ENCODE measurements at places on chromosomes 16 and 17.

- H3K27me3 ChIP-seq: no peaks in the 10 kb centered on the region
- H3K4me1 ChIP-seq: peaks cover 9% of the 10 kb centered on the region
- DNase-seq: no peak
Measured at GRCh38 chr16:87851141-87851587, 18.1 kb downstream of the SLC7A5 start.

- no peaks in the 10 kb centered on the region for H3K36me3 ChIP-seq
- H3K4me1 ChIP-seq: no peaks in the 10 kb centered on the region
- no peak overlapping the region for H3K4me3 ChIP-seq
- no peaks in the 10 kb centered on the region for H3K27me3 ChIP-seq
Measured at GRCh38 chr17:17403899-17404576, 72.8 kb upstream of the MED9 start.

- H3K36me3 ChIP-seq: no peaks in the 10 kb centered on the region
- no peaks in the 10 kb centered on the region for H3K4me1 ChIP-seq
- no peak for DNase-seq
- no peaks in the 10 kb centered on the region for H3K27me3 ChIP-seq
- H3K4me3 ChIP-seq: no peak overlapping the region
Measured at GRCh38 chr16:57592591-57593003, 35.8 kb upstream of the ADGRG1 start.

GRCh38 chr16:70659546-70659945 is 13.2 kb downstream of the IL34 start:
- DNase-seq: peak; percentile 61
- no peaks in the 10 kb centered on the region for H3K27me3 ChIP-seq
- H3K4me1 ChIP-seq: no peaks in the 10 kb centered on the region
- peaks cover 23% of the 10 kb centered on the region for H3K36me3 ChIP-seq

DNA sequence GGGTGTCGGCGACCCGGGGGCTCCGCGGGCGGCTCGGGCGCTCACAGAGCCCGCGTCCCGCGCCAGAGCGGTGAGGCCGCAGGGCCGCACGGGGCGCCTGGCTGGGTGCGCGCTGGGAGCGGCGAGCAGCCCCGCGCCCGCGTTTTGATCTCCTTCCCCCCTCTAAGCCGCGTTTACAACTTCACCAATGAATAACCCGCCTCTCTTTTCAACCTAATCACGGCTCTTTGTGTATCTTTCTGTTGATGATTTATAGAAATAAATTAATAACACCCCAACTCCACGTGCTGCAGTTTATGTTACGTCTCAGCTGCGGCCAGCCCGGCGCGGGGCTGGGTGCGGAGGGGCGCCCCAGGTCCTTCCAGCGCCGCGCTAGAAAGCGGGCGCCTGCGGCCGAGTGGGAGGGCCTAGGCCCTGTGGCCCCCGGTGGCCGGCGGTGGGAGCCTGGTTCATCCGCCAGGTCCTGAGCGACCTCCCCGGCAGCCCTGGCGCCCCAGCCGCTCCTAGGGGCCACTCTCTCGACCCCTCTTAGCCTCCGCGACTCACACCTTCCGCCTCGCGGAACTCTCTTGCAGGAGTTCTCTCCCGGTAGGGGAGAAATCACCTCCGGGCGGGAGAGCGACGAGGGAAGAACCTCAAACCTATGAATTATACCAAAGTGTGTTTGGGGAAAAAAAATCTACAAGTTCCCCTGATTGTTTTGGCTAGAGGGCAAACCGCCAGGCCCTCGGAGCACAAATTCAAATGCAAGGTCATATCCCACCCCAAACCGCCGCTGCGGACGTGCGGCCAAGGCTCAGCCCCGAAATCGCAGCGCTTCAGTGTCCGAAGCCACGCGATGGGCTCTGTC is 1.9 kb downstream of the HNF1B start:
- H3K27me3 ChIP-seq: peaks cover 35% of the 10 kb centered on the region
- H3K4me3 ChIP-seq: peak overlapping the region; percentile 37
- DNase-seq: no peak
- H3K36me3 ChIP-seq: no peaks in the 10 kb centered on the region
- H3K27ac ChIP-seq: no peak overlapping the region

DNA sequence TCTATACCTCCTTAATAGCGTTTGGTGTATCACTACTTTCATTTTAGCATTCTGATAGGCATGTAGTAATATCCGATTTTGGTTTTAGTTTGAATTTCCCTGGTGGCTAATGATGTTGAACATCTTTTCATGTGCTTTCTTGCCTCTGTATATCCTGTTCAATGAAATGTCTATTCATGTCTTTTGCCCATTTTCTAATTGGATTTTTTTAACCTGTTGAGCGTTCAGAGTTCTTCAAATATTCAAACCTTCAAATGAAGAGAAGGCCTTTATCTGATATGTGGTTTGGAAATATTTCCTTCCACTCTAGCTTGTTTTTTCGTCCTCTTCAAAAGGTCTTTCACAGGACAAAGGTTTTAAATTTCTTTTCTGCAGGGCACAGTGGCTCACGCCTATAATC is 2.4 kb upstream of the NME1 start:
- H3K4me1 ChIP-seq: no peaks in the 10 kb centered on the region
- no peaks in the 10 kb centered on the region for H3K27me3 ChIP-seq
- H3K4me3 ChIP-seq: no peak overlapping the region
- DNase-seq: no peak
- H3K36me3 ChIP-seq: no peaks in the 10 kb centered on the region

- no peak overlapping the region for H3K27ac ChIP-seq
- no peaks in the 10 kb centered on the region for H3K36me3 ChIP-seq
- no peaks in the 10 kb centered on the region for H3K27me3 ChIP-seq
- H3K4me3 ChIP-seq: no peak overlapping the region
- no peaks in the 10 kb centered on the region for H3K4me1 ChIP-seq
- no peak for DNase-seq
Measured at GRCh38 chr17:7029659-7030058, 6.2 kb upstream of the SLC16A13 start.

- H3K27ac ChIP-seq: no peak overlapping the region
- DNase-seq: peak; percentile 74
- no peaks in the 10 kb centered on the region for H3K27me3 ChIP-seq
- no peaks in the 10 kb centered on the region for H3K36me3 ChIP-seq
- H3K4me1 ChIP-seq: no peaks in the 10 kb centered on the region
Measured at GRCh38 chr16:81831722-81832126, 52.6 kb downstream of the PLCG2 start.

DNA sequence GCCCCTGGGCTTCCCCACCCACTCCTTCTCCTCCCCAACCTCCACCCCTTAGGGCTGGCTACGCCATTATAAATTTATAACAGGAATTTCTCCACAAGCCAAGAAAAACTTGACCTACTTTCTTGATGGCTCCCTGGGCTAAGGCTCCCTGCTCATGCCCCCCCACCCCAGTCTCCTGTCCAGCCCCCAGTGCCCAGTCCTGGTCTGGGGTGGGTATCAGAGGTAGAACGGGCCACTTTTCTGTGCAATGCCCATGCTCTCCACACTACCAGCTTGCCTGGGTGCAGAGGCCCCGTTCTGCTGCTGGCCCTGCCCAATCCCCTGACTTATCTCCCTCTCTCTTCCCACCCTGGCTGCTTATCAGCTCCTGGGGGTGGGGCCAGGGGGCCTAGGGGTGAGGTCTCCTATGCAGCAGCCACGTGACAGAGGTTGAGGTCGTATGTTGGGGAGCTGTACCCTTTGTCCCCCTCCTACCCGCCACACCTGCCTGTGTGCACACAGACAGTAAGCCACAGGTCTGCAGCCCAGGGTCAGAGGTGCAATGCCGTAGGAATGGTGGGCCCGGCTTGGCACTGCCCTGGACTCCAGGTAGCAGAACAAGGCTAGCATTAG is 10.1 kb downstream of the THRA start:
- DNase-seq: no peak
- H3K4me3 ChIP-seq: peak overlapping the region; percentile 37
- H3K36me3 ChIP-seq: peaks cover 16% of the 10 kb centered on the region

GRCh38 chr17:46023783-46024388 is 24.8 kb downstream of the STH start:
- H3K36me3 ChIP-seq: no peaks in the 10 kb centered on the region
- H3K4me3 ChIP-seq: no peak overlapping the region
- H3K4me1 ChIP-seq: no peaks in the 10 kb centered on the region
- H3K27me3 ChIP-seq: no peaks in the 10 kb centered on the region

DNA sequence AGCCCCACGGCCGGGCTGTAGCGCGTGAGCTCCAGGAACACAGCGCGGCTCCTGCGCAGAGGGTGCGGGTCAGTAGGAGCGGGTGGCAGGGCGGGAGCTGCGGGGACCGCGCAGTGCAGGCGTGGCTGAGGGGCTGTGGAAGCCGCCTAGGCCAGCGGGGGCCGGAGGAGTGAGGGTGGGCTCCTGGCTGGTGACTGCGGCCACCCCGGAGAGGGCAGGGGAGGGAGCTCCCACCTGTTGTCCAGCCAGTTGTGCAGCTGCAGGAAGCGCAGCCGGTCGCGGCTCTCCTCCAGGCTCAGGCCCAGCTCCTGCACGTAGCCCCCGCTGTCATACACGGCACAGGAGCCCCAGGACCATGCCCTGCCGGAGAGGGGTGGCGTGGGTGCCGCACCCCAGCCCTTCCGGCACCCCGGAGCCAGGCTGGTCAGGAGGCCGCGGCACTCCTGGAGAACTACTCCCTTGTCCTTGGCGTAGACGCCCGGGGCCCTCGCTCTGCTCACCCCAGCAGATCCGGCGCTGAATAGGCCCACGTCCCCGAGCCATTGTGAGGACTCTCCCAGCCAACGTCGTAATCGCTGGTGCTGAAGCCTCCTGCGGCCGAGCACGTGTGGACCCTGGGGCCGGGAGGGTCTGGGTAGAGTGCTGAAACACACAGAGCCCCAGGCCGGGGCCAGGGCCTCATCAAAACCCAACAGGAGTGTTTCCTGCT is 43.9 kb downstream of the TSC2 start:
- no peak overlapping the region for H3K4me3 ChIP-seq
- DNase-seq: no peak
- H3K4me1 ChIP-seq: no peaks in the 10 kb centered on the region
- no peak overlapping the region for H3K27ac ChIP-seq
- H3K27me3 ChIP-seq: no peaks in the 10 kb centered on the region
- H3K36me3 ChIP-seq: peaks cover 94% of the 10 kb centered on the region

DNA sequence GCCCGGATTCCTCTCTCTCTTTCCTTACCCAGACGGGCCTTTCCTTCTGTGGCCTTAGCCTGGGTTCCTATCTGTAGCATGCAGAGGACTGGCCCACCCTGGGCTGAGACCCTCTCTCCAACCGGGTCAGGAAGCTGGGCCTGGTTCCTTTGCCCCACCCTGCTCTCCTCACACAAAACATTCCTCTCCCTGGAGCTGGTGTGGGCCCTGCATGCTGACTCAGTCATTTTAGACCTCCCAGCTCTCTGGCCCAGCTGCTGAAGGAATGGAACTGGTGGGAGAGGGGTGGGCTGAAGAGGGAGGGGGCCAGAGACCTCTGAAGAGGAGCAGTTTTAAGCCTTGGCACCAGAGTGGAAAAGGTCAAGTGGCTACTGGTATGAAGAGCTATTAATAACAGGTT is 957 bp downstream of the MYL4 start:
- no peak overlapping the region for H3K4me3 ChIP-seq
- H3K4me1 ChIP-seq: no peaks in the 10 kb centered on the region
- H3K27me3 ChIP-seq: no peaks in the 10 kb centered on the region
- no peak overlapping the region for H3K27ac ChIP-seq
- no peak for DNase-seq

DNA sequence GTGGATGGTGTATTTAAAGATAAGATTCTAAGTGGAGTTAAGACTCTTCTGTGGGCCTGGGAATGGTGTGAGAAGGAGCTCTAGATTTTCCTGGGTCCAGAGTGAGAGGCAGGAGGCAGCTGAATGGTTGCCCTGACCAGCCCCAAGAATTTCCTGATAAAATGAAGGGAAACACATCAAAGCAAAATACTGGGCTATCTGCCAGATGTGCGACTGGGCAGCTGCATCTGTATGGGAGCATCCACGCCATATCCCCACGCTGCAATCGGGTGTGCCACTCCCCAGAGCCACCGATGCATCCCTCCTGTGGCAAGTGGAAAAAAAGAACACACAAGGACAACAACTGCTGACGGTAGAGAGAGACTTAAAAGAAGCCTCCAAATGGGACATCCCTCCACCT is 84.3 kb upstream of the COX10 start:
- H3K27ac ChIP-seq: no peak overlapping the region
- no peak for DNase-seq
- H3K4me3 ChIP-seq: no peak overlapping the region
- no peaks in the 10 kb centered on the region for H3K27me3 ChIP-seq

GRCh38 chr17:49193513-49194296 is 16.7 kb downstream of the GNGT2 start:
- H3K4me3 ChIP-seq: peak overlapping the region; percentile 76
- H3K27ac ChIP-seq: peak overlapping the region; percentile 92
- no peaks in the 10 kb centered on the region for H3K4me1 ChIP-seq
- DNase-seq: no peak
- H3K27me3 ChIP-seq: no peaks in the 10 kb centered on the region

- H3K27ac ChIP-seq: no peak overlapping the region
- DNase-seq: no peak
- H3K4me3 ChIP-seq: no peak overlapping the region
- no peaks in the 10 kb centered on the region for H3K4me1 ChIP-seq
- H3K27me3 ChIP-seq: no peaks in the 10 kb centered on the region
Measured at GRCh38 chr16:11291091-11291703, 10.1 kb upstream of the PRM1 start.

GRCh38 chr16:71867939-71868338 is 16.0 kb downstream of the ZNF821 start:
- DNase-seq: no peak
- no peak overlapping the region for H3K4me3 ChIP-seq
- H3K27ac ChIP-seq: no peak overlapping the region
- peaks cover 44% of the 10 kb centered on the region for H3K36me3 ChIP-seq

DNA sequence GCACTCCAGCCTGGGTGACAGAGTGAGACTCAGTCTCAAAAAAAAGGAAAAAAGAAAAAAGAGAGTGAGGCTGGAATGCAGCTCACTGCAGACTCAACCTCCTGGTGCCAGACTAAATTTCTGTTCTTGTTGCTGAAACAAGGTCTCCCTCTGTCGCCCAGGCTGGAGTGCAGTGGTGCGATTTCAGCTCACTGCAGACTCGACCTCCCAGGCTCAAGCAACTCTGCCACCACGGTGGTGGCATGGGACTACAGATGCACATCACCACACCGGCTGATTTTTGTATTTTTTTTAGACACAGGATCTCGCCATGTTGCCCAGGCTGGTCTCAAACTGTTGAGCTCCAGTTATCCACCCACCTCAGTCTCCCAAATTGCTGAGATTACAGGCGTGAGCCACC is 34.6 kb downstream of the TRIM25 start:
- H3K4me3 ChIP-seq: no peak overlapping the region
- no peaks in the 10 kb centered on the region for H3K27me3 ChIP-seq
- H3K27ac ChIP-seq: no peak overlapping the region
- H3K36me3 ChIP-seq: no peaks in the 10 kb centered on the region
- no peaks in the 10 kb centered on the region for H3K4me1 ChIP-seq

DNA sequence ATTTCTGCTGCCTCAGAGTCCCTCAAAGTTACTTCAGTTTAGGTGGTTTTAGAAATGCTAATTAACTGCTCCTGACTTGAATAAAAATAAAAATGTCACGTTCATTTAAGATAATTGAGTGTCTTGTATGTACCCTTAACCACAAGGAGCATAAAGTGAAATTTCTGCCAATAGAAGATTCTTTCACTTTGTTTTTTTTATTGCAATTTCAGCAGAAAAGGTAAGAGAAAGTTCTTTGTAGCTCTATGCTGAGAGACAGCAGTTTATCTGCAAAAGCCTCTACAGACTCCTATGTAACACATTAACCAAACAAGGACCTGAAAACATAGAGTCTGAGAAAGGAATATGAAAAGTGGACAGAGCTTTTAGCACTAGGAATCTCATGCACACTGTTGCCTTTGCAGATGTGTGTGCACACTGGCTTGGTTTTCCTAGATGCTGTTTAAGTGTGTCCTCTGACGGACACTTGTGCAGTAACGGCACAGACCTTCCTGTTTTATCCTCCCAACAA is 11.6 kb downstream of the ARHGAP44 start:
- H3K27me3 ChIP-seq: no peaks in the 10 kb centered on the region
- H3K4me1 ChIP-seq: no peaks in the 10 kb centered on the region
- no peaks in the 10 kb centered on the region for H3K36me3 ChIP-seq
- no peak overlapping the region for H3K27ac ChIP-seq
- H3K4me3 ChIP-seq: no peak overlapping the region
- DNase-seq: no peak

All from ascending aorta (tissue), 2 donors.